ENCODE measurements at places on chromosomes 3 and 15. TPM values are rescaled to one million over a fixed set of nuclear protein-coding genes. Genes with fewer than 3 reads are reported as not detected.

DNA sequence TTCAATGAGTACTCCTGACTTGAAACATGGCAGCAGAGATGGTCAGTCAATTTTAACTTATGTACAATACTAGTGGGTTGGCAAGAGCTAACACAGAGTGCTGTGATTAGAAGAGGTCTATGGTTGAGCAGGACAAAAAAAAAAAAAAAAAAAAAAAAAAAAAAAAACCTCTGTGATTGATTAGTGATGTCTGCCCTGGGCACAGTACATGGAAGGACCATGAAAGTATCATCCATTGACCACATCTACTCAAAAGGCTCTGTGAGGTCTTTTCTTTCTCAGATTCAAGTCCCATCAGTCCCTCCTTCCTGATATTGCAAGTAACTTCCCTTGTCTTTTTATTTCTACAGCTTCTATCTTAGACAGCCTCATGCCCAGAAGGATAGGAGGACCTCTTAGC, 59.6 kb downstream of the NTRK3 start:
- no peak for DNase-seq

DNA sequence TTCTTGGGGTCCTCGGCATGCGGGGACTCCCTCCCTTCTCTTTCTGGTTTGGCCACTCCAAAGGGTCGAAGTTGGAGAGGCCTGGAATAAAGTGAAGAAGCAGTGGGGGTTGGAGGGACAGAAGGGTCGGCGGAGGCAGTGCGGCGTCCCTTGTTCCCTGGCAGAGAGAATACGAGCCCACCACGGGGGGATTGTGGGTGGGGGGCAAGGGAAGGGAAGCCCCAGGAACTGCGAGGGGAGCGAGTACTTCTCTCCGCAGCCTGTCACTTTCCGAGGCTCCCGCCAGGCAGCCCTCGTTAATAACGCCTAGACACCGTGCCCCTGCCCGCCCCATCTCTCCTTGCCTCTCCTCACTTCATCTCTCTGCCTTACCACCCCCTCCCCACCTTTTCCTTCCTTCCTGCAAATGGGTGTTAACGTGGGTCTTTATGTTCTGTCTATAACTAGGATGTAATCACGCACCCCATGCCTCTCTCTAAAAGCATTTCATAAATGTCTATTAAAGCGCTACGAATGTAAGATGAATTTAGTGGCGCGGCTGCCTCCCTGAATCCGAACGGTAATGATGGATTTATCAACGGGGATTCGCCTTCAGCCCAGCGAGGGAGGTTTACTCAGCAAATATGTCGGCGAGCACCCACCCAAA, 13.7 kb downstream of the NR2F2 start:
- DNase-seq = no peak

GRCh38 chr3:77915336-77915735, 875.4 kb downstream of the ROBO2 start:
- no peak for DNase-seq

- no peak for DNase-seq
Observed at GRCh38 chr3:183823963-183824362, 1.4 kb downstream of the MAP6D1 start.

GRCh38 chr3:150544726-150545125, 1.6 kb downstream of the SERP1 start:
- no peak for DNase-seq

DNA sequence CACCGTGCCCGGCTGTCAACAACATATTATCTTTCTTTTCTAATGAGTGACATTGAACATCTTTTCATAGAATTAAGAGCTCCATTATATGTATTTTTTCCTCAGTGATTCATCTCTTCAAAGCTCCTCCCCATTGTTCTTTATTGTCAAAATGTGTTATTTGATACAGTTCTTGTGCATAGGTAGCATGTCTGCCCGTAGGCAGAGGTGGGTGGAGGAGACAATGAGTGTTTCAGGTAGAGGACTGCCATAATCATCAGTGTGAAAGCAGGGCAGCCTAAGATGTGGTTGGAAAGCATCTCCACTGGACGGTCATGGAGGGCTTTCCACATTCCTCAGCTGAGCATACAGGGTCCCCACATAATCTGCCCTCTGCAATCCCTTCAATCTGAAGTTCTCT, 452.0 kb upstream of the MCTP2 start:
- DNase-seq = no peak

DNA sequence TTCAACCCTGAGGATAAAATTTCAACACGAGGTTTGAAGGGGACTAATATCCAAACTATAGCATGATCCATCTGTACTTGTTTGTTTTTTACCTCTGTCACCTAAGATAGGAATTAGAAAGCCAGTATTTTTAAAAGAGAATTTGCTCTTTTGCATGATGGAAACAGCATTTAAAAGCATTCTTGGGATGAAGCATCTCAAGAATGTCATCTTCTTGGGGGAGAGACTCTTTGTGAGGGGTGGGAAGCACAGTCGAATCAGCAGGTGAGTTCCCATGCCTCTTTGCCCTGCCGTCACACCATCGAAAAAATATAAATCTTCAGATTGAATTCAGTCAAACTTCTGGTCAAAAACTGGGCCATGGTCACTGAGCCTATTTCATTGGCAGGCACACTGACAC, 55.3 kb upstream of the BCHE start:
- no peak for DNase-seq

DNA sequence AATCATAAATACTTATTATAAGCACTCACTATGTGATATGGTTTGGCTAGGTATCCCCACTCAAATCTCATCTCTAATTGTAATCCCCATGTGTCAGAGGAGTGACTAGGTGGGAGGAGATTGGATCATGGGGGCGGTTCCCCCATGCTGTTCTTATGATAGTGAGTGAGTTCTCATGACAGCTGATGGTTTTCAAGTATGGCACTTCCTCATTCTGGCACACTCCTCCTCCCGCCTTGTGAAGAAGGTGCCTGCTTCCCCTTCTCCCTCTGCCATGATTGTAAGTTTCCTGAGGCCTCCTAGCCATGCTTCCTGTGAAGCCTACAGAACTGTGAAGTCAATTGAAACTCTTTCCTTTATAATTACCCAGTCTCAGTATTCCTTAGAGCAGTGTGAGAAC, 53.3 kb upstream of the CHMP2B start:
- no peak for DNase-seq

DNA sequence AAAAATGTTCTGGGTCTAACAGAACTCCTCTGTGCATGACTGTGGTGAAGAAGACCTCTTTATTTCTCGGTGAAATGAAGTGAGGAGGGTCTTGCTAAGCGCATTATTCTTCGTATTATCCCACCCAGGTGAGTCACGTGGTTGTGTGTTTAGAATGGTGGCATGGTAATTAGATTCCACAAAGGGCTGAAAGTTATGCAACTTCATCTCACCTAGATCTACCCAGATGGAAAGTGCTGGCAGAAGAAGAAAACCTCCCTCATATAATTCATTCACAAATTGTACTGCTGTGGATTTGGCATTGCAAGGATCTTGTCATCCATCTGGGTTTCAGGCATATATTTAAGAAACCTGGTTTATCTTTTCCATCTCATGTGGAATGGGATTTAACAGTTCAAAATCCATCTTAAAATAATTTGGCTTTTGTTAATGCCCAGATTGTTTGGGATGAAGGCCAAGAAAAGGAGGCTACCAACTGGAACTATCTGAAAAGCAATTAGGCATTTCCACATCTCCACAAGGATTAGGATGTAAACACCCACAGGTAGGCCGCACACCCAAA, 175.3 kb downstream of the PLCL2 start:
- no peak for DNase-seq

GRCh38 chr3:123026565-123027291, 835 bp downstream of the SEMA5B start:
- peak; percentile 70 for DNase-seq

- no peak for DNase-seq
Observed at GRCh38 chr15:76006136-76006778, 6.0 kb downstream of the NRG4 start.

DNA sequence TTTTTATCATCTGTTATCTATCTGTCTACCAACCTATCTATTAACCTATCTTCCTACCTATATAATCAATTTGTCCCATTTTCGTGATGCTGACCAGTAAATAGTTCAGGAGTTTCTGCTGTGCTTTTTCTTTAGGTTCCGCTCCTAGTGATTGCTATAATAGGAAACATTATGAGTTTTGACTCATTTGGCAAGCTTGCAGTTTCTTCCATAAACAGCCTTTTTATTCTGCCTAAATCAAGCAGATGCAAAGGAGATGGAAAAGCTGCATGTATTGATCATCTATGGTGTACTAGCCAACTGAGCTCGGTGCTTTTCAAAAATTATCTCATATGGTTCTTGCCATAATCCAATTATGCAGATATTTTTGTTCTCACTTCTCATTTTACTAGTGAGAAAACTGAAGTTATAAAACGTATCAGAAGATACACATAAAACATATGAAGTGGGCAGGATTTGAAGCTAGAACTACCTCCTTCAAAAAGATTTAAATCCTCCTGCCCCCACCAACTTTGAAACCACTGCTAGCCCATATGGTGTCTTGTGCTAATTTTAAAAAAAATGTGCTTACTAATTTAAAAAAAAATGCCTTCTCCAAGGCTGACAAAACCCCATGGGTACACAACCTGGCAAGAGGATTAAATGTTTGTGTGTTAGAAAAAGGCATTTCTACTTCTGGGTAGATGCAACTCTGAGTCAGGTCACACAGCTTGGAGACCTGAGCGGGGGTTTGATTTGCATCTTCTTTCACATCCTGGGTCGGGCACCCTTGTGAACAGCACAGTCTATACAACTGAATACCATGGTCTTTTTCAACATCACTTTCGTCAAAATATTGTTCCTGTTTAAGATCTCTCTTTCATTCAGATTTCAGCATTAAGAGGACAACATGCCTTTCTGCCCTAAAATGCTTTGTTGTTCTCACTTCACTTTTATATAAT, 267.0 kb downstream of the CHL1 start:
- DNase-seq = no peak

DNA sequence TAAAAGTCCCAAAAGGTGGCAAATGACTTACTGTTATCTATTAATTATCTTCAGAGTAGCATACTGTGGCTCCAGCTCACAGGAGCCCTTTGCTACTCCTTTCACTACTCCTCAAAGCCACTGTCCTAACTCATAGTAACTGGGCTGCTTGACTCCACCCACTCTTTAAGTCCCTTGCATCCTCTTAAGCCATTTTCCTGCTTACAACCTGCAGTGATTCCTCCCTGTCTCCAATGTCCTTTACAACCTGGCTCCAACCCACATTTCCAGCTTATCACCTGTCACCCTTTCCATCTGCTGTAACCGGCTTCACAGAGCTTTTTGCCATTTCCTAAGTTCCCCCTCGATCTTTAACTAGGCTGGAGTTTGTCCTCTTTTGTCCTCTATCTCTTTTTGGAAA, 388.1 kb downstream of the FGF12 start:
- no peak for DNase-seq

DNA sequence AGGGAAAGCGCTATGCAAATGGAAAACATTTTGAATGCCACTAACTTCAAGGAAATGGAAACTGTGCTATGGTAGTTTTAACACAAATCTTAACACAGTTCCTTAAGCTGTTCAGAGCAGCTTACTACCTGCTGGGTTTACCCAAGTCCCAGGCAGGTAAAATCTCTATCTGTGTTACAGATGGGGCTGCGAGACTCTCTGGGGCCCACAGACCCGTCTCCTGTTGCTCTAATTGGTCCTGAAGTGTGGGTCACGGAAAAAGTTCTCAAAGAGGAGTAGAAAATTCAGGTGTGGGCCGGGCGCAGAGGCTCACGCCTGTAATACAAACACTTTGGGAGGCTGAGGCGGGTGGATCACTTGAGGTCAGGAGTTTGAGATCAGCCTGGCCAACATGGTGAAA, 16.9 kb upstream of the ZFYVE19 start:
- DNase-seq = no peak

DNA sequence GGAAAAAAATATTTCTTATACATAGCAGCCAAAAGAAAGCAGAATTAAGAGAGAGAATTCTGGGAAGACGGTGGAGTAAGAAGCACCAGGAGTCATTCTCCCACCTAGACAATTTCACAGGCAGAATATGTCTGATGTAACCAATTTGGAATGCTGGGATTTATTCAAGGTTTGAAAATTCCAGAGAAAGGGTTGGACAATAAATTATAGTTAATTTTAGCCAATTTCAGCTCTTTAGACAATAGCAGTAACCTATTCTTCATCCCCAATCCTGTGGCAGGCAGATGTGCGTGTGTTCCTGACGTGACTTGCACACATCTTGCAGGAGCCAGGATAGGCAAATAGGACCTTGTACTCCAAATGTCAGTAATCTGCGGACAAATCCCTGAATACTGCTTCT, 541.0 kb upstream of the NAALADL2 start:
- DNase-seq = no peak

DNA sequence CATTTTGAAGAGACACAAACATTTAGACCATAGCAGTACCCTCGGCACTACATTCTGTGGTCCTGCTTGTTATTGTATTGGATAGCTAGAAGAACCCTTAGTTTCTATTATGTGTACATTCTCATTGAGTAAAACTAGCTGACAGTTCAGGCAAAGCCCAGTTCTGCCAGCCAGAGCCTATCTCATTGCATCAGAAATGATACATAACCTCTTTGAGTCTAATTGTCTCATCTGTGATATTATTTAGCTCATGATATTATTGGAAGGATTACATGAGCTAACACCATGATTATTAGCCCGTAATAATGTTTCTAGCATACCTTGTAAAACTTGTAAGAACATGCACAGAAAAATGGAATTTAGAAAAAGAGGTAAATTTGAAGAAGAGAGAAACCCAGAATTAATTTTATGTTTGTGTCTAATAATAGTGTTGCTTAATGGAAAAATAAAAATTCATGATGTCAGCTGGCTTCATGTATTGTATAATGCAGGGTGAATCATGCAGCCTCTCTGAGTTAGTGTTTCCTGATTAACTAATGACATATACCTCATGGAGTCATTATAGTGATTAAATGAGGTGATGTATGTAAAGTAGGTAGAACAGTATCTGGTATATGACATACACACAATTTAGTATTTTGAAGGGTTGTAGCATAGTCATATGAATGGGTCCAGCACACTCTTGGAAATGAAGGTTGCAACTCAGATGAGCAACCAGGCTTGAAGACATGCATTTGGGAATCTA, 339.4 kb upstream of the GRM7 start:
- DNase-seq = no peak

DNA sequence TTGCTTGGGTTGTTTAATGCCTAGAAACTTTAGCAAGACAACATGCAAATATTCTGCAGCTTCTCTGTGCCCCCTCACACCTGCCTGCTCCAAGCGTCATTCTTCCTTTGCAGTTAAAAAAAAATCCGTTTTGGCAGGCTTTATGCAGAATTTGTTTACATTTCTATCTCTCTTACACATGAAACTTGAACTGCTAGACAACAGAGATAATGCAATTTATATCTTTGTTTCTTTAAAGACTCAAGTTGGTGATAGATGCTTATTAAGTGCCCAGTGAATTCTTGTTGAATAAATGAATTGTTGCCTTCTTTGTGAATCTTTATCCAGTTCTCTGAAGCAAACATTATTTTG, 53.2 kb downstream of the CHST2 start:
- no peak for DNase-seq

The CCR9 gene
- total RNA-seq = not detected

The CHRNB4 gene
- 3.8 TPM for total RNA-seq

The IGSF10 gene
- total RNA-seq = 10.8 TPM

The SRGAP3 gene
- 41.7 TPM for total RNA-seq

The ARL14 gene
- 1.9 TPM for total RNA-seq

The DAPK2 gene
- total RNA-seq = 5.0 TPM

The SLC2A2 gene
- 1.9 TPM for total RNA-seq

The TMEM108 gene
- total RNA-seq = 4.8 TPM

The C3orf70 gene
- 1.6 TPM for total RNA-seq

The CPN2 gene
- not detected for total RNA-seq

The PLA2G4F gene
- total RNA-seq = 3.2 TPM

The ZNF620 gene
- 12.3 TPM for total RNA-seq

The ABHD5 gene
- total RNA-seq = 13.2 TPM

Measured in type B pancreatic cell (in vitro differentiated cells).